Activated T-cell treated with anti-CD3 and anti-CD28 coated beads, Interleukin-2, amount 50 U/mL, for 48 hours (primary cell): ENCODE measurements at places on chromosomes 5 and 9.

DNA sequence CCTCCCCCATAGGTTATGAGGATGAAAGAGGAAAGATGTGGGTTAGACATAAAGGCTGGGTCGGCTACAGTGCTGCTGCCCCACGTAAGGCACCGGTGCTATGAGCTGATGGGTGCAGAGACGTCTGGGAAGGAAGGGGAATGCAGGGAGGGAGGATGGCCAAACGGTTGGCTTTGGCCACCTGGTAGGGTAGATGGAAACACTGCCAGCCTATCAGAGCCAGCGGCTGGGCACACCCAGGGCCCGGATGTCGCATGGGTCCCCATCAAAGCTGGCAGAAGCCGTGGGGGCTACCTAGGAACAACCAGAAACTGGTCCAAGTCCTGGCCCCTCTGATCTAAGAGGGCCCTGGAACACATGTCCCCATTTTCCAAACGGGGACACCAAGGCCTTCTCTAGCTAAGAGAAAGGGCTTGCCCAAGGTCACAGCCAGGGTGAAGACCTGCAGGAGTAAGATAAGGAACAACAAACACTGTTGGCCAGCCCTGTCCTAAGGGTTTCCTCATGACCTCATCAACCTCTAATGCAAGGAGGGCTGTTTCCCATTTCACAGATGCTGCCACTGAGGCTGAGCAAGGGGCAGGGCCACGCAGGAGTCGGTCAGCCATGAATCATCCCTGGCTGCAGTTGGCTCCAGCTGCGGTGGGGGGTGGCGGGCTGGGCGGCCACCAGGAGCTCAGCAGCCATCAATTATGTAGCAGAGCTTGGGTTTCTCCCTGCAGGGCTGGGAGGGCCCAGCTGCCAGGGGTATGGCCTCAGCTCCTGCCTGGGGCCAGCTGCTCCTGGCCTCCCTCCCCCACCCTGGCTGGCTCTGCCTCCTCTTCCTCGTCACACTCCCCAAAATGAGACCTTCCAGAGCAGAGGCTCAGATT is 4.9 kb downstream of the SH3GLB2 start:
- no peak for DNase-seq

- DNase-seq, result no peak
These were observed 18.4 kb downstream of the ZNF346 start for GRCh38 chr5:177040814-177041420.

DNA sequence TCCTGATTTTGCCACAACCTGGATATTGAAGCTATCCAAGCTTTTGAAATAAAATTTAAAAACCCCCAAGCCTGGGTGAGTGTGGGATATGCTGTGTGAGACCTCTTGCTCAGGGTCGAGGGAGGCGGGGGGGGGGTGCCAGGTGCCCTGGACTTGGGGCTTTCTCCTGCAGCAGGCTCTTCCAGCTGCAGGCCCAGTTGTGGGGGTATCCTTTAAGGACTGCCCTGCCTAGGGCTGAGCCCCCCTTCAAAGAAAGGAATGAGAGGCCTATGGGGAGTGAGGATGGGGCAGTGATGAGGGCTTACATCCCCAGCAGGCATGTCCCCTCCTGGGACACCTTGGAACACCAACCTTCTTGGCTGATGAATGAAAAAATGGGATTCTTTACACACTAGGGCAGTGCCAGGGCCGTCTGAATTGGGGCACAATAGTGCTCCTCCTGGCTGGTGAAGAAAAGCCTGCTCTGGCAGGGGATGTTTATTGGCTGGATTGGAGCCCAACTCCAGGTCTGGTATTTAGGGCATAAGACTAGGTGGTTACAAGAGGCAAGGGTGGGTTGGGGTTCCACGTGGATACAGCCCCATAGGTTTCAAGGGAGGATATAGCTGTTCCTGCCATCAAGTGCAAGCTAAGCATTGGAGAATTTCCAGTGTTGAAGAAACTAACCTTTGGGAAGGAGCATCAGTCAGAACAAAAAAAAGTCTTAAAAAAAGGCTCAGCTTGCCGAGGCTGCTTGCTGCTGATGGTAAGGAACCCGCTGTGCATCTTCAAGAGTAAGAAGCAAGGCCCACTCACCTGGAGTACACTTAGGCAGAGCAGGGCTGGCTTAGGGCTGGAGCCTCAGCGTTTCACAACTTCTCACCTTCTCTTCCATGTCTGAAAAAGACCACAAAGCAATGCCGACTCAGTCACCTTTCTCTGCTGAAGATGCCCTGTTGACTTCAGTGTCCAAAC is 7.0 kb downstream of the HNRNPAB start:
- no peak for DNase-seq

DNA sequence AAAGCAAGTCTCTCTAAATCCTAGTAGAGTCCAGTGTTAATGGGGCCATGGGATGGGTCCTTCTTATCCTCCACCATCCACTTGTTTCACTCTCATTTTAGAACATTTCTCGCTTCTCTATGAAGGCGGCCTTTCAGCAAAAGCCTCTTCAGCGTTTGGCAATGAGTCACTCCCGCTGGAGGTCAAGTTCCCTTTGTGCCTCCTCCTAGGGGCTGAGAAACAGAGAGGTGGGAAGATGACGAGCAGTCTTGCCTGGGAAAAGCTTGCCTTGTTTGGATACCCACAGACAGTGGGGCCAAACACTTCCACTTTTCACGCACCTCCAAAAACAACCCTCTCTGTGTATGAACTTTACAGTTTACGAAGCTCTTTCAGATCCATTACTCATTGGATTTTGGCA is 168.8 kb downstream of the GABBR2 start:
- DNase-seq, result no peak

- DNase-seq, result no peak
These were observed 132.7 kb downstream of the MPDZ start for GRCh38 chr9:13146840-13147239.

- DNase-seq, result no peak
These were observed 88.6 kb downstream of the NRG2 start for GRCh38 chr5:139954462-139954861.

DNA sequence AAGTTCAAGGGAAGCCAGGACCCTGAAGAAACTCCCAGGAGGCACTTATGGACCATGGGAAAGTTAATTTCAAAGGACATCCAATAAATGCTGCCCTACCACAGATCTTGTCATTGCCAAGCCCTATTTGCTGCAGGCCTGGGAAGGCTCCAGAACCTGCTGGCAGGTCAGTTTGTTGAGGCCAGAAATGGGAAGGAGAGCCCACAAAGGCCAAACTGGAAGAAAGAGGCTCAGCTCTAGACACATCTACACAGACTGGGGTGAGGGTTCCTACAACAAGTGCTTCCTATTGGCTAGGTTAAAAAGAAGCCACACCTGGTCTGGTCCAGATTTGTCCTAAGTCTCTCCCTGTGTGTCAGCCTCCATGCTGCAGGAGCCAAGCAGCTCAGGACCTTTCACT is 94.4 kb downstream of the SIL1 start:
- DNase-seq, result no peak

- no peak for DNase-seq
These were observed 340 bp downstream of the ELAVL2 start for GRCh38 chr9:23825700-23826099.
